ENCODE measurements at places on chromosomes 4 and X.
A peak's percentile ranks its signal among the peaks of the same experiment; 100 is the strongest.

GRCh38 chr4:101171747-101172146 is 175.6 kb downstream of the PPP3CA start:
- no peak for DNase-seq

DNA sequence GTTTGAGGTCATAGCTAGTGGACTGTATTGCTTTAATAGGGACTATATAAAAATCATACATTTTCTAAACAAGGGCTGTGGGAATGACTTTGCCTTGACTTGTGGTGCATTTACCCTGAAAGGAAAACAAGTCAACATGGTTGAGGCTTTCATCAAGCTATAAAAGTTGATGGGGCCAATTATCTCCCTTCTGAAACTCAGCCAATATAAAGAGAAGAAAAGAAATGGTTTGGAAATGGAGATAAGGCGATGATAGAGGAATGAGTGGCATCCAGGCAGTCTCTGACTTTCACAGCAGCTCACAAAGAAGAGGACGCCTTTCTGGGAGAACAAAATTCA is 118.7 kb downstream of the SMARCA1 start:
- no peak for DNase-seq

- no peak for DNase-seq
Measured at GRCh38 chrX:132037479-132037993, 14.4 kb downstream of the STK26 start.

GRCh38 chr4:28788929-28789490 is 1928.4 kb downstream of the STIM2 start:
- DNase-seq = no peak

- DNase-seq = no peak
Measured at GRCh38 chrX:79559290-79559689, 192.2 kb upstream of the ITM2A start.

DNA sequence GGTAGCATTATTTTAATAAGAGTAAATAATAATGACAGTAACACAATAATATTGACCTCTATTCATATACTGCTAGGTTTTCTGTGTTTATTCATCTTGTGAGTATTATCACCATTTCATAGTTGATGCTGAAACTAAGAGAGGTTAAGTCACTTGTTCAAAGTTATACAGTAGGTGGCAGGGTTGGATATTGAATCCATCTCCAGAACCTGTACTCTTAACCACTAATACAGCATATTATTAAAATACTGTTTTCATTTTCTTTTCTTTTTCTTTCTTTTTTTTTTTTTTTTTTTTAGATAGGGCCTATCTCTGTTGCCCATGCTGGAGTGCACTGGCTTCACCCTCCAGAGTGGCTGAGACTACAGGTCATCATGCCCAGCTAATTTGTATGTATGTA is 7.1 kb upstream of the ELF2 start:
- no peak for DNase-seq

DNA sequence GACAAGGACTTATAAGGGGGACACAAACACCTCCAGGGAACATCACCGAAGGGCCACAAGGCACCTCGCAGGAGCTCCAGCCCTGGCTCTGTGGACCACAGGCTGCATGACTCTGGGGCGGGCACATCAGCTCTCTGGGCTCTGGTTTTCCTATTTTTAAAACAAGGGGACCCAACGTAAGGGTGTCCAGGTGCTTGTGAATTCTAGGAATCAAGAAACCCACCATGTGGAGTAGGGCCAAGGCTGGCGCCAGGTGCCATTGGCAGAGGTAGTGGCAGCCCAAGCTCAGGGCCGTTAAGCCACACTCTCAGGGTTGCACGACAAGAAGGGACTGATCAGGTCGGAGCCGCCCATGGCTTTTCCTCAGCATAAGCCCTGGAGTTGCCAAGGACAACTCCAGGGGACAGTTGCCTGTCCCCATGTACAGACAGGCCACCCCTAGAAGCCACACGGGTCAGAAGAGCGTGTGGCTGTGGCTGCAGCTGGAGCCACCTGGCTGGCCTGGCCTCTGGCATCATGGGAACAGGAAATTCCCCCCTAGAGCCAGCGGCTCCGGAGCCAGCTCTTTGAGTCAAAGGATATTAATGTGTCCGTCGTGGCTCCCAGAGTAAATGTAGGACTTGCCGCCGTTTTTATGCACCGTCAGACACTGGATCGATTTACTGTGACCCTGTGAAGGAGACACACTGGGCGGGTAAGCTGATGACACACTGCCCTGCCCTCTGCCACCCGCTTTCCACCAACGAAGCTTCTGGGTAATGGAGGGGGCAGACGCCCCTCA is 32.5 kb downstream of the WDR1 start:
- no peak for DNase-seq

- no peak for DNase-seq
Measured at GRCh38 chr4:160175064-160175643, 1072.3 kb downstream of the RAPGEF2 start.

DNA sequence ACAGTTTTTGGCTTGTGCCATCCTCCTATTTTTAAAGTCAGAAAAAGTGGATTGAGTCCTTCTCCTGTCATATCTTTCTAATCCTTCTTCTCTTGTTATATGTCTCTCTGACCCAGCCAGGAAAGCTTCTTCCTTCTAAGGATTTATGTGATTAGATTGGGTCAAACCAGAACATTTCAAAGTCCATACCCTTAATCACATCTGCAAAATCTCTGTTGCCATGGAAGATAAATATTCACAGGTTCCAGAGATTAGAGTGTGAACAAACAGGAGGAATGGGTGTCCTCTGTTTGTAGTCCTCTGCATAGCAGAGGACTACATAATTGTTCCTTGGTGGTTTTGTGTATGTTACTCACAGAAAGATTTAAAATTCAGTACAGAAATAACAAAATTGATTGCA is 421.2 kb downstream of the EPHA5 start:
- no peak for DNase-seq

DNA sequence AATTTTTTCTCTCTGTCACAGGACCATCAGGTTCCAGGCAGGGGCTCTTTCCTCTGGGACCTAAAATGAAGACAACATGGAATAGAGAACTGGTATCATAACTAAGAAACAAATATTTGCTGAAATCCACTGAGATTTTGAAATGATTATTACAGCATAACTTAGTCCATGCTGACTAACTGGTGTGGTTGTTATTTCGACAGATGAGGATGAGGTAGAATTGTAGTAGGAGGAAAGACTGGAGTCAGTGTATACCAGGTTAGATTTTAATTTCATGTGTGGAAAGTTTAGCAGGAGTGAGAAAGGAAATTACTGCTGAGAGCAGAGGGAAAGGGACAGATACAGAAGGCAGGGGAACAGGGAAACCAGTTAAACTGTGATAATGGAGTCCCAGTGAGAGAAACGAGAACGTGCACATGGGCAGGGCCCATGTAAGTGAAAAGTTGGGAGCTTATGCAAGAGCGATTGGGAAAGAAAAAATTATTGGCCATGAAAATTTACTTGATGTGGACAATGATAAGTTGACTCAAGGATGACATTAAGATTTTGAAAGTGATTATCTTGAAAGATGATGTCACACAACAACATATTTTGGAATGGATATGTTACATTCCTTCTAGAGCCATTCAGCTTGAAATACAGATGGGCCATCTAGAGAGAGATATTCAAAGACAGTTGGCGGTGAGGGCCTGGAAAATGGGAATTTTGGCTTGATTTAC is 98.7 kb upstream of the DDIT4L start:
- no peak for DNase-seq

- DNase-seq = no peak
Measured at GRCh38 chrX:10001496-10001895, 34.3 kb downstream of the CLDN34 start.

- no peak for DNase-seq
Measured at GRCh38 chr4:60432911-60433310, 767.2 kb upstream of the ADGRL3 start.

DNA sequence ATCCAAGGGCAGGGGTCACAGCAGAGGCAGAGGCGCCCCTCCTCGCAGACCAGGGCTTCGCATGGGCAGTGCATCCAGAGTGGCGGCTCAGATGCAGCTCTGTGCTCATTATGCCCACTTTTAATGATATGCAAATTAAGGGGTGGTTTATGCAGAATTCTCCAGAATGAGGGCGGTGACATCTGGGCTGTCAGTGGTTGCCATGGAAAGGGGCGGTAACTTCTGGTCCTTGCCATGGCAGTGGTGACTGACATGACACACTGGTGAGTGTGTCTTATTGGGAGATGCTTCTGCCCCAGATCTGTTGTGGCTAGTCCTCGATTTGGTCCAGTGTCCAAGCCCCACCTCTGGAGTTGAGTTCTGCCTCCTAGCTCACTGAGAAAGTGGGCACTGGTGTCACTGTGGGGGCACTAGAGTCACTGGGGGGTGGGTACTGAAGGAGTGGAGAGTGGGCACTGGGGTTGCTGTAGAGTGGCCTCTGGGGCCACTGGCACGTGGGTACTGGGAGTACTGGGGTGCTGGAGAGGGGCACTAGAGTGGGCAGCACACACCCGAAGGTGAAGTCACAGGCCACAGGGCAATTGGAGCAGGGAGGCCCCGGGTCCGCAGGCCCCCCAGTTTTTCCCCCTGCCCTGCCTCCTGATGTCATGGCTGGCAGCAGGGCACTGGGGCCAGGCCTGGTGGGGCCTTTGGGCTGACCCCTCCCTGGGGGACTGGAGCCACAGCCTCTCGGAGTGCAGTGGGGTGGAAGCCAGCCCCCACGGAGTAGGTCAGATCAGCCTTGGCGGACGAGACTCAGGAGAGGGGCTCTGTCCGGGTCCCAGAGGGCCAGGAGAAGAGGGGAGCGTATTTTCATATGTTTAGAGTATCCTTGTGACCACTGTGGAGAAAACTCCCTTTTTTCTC is 98.6 kb upstream of the NKX1-1 start:
- no peak for DNase-seq

DNA sequence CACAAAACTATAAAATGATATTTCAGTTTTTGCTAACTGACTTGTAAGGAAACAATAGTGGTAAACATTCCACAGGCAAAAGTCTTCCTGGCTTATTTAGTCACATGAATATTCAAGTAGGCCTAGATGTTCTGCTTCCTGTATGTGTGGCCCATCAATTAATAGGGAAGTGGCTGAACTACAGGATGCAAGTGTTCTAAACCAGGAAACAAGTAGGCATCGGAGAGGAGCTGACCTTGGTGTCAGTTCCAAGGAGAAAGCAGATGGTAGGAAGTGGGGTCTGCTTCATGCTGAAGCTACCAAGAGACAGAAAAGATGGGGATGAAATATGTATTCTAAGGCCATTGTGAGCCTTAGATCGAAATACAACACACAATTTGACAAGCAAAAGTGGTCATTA is 149.7 kb downstream of the ANTXR2 start:
- no peak for DNase-seq

DNA sequence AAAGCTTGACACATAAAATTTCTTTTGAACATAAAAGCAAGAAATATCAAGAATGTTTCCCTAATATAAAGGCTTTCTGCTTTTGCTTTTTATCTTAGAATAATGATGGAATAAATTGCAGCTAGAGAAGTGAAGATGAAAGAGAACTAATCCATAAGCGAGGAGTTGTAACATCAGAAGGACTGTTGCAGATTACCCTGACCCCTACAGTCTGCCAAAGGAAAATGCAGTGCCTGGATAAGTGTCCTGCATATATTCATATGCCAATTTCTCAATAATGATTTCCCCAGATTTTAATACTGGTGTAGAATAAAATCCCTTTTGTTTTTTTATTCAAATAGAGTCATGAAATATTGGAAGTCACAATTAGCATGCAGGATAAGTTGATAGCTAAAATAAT is 115.9 kb downstream of the MAGEC2 start:
- no peak for DNase-seq

- DNase-seq = no peak
Measured at GRCh38 chrX:135009057-135009610, 13.2 kb downstream of the RTL8B start.

DNA sequence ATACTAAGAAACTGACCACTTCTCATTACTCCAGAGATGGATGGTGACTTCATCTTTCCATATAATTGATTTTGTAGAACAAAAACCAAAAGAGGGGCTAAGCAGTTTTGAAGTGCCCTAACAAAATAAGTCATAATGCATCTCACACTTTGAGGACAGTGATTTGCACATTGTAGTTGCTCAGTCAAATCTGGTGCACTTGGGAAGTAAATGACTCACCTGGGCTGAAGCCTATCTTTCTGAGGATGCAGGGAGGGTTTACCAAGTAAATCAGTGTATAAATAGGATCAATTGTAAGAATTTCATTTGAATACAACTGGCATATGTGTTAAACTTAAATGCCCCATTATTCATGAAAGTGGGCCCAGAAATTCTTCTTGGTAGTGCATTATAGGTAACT is 134.2 kb downstream of the DCLK2 start:
- no peak for DNase-seq

- DNase-seq = peak; percentile 69
Measured at GRCh38 chrX:72018277-72019112, 107.8 kb downstream of the NHSL2 start.

DNA sequence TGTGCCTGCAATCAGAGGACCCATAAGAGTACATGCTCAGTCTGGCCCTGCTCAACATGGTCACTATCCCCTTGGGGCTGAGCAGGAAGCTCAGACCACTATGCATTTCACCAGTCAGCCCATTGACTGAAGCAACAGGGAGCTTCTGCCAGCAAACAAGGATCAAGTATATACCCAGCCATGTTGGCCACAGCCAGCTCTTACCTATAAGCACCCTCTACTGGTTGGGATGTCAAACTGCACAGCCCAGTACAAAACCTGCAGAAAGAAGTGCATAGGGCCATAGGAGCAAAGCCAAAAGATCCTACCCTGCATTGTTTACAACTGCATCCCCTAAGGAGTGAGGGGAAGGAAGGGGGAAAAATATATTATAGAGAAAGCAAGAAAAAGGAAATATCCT is 214.4 kb upstream of the CPEB2 start:
- no peak for DNase-seq

DNA sequence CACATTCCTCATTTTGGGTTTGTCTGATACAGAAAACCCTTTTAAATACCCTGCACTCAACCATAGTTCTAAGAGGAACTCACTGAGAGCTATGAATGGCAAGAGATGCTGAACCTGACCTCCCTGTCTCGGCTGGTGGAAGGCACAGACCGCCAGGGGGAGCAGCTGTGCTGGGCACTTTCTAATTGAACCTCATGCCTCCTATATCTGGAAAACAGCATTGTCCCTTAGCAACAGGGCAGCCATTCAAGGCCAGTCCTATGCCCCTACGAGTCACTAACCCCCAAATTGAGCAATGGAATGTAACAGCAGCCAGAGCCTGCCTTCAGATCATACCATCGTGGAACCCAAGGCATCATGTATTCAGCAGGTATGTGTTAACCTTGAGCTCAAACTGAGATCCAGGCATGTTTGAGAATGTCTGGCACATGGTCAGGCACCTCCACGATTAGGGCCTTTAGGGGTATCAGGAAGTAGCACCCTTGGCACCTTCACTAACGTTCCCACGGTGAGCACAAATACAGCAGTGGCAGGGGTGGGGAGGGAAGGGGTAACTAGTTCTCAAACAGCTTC is 5.1 kb downstream of the USP27X start:
- DNase-seq = peak; percentile 23

DNA sequence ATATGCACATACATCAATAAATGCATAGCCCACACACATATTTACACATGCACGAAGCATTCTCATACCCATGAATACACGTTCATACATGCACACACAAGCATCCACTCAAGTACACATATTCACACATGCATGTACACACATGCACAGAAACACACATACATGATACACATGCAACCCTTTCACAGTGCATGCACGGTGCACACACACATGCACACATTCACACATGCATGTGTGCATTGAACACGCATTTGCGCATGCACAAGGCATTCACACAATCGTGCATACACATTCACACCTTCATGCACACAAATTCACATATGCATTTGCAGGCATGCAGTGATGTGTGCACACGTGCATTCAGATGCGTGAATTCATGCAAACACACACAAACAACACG is 324.5 kb downstream of the DHRSX start:
- no peak for DNase-seq
